Stimulated activated CD8-positive, alpha-beta memory T cell treated with anti-CD3 and anti-CD28 coated beads, Interleukin-4, amount 100 ng/mL, for 1 hour (primary cell): ENCODE measurements at places on chromosomes 12 and 14.

GRCh38 chr12:116370004-116370404 is 92.5 kb upstream of the MED13L start:
- no peak for DNase-seq

DNA sequence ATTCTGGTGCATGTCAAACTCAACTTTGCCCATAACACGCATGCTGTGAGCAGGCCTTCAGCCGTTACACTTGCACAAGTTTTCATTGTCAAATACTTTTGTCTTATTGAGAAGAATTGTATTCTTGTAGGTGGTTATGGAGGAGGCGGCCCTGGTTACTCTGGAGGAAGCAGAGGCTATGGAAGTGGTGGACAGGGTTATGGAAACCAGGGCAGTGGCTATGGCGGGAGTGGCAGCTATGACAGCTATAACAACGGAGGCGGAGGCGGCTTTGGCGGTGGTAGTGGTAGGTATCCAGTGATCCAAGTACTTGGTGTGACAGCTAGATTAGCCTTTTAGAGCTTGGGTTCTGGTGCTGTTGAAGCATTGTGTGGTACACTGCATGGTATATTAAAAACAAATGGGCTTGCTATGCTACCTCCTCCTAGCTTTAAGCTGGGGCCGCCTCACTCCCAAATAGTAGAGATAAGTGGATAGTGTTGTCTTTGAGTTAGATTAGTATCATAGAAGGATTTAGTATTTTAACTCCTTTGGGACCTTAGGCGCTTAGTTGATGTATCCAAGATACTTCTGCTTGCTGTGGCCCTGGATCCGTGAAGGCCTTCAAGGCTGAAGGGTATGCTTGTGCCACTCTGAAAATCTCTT is 2.5 kb downstream of the HNRNPA1 start:
- DNase-seq = no peak

DNA sequence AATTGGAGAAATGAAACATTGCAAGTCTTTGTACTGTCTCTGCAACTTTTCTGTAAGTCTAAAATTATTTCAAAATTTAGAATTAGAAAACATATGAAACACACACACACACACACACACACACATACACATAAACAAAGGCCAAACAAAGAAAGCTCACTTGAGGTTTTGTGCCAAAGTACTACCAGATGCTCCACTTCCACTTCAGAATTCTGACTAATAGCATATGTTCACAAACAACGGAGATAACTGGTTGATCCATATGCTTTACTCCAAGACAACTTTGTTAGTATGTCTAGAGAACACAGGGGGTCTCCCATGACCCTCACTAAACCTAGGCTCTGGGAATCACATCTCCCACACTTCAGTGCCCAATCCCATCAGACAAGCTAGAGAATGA is 133.8 kb upstream of the CLEC14A start:
- no peak for DNase-seq

GRCh38 chr12:103331643-103332042 is 164.1 kb downstream of the C12orf42 start:
- DNase-seq = no peak

GRCh38 chr12:93137656-93138612 is 208.8 kb upstream of the EEA1 start:
- DNase-seq = no peak

- no peak for DNase-seq
Measured at GRCh38 chr14:99679996-99680395, 4.1 kb upstream of the CYP46A1 start.

DNA sequence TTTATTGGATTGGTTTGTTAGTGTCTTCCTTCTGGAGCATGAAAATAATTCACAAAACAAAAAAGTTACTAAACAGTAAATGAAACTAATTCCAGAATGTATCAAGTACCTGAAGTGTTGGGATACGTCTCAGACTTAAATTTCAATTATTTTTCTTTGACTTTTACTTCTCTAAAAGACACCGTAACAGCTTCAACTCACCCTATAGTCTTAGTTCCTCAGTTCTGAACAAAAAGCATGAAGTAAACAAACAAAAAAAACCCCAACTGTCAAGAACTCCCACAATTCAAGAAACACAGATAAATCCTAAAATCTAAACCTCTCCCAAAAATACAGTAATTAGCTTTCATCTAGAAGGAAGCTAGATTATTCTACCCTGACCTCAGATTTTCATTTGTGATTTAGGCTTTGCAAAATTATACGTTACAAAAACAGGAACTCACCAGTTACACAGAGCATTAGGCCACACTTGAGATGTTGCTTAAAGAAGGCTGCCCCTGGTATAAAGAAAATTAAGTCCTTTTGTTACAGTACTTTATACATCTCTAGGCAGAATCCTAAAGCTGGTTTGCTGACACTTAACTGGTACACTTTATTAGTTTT is 10.2 kb downstream of the HEATR5A start:
- no peak for DNase-seq

- no peak for DNase-seq
Measured at GRCh38 chr12:56425193-56425592, 24.0 kb downstream of the TIMELESS start.

GRCh38 chr12:104740668-104741067 is 217.4 kb downstream of the SLC41A2 start:
- no peak for DNase-seq

DNA sequence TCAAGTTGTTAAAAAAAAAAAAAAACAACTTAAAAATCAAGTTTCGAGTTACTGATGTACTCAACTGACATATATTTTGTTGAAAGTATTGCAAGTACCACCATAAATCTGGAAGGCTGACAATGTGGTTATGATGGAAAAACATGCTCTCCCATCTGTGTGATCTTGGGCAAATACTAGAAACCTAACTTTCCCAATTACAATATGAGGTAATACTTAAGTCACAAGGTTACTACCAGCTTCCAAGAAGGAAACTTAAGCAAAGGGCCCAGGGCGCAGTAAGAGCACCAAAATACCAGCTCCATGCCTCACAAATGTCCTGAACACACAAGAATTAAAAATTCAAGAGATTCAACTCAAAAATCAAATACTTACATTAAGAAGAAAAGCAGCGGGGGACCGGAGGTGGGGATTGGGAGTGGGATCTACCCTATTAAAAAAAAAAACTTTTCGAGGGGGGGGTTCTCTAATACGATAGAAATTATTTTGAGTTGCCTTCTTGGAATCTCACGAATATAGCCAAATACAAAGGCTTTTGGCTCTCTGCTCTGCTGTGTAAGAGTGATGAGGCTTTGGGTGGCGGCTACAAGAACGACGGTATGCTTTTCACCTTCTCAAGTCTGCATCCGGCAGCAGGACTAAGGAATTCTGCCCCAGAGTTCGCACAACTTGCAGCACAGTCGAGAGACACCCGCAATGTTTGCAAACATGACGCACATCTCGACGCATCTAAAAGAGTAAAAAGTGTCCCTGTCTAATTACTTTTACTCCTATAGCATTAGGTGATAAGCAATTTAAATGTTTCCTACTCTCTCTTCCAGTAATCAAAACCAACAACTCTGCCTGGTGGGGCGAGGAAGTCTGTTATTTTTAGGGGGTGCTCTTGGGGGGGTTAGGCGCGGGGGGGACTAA is 1.1 kb downstream of the SAV1 start:
- no peak for DNase-seq

GRCh38 chr12:7439579-7440505 is 4.1 kb downstream of the CD163L1 start:
- DNase-seq = no peak

DNA sequence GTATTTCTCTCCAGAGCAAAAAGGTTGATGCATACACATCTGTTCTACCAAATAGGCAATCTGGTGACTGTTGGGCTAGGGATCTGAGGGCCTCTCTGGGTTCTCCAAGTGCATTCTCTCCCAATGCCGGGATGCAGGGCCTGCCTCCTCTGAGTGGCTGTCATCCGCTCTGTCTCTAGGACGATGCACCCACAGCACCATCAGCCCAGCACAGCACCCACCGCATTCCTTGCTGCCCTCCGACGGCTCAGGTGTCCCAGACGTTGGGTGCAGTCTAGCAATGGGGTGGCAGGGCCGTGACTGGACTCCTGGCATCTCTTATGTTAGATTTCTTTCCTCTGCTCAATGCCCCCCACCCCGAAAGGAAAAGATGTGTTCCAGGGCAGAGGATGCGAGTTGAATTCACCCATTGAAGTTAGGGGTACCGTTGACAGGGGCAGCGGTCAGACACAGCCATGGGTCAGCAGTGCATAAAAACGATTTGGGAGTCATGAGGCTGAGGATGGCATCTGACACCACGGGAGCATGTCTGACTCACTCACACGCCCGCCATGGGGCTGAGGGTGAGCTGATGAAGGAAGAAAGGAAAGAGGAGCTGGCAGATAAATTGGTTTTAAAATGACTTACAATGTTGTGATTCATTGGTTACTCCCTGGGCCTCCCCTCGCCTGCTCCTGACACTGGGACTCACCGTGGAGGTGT is 93.2 kb upstream of the C14orf180 start:
- no peak for DNase-seq

DNA sequence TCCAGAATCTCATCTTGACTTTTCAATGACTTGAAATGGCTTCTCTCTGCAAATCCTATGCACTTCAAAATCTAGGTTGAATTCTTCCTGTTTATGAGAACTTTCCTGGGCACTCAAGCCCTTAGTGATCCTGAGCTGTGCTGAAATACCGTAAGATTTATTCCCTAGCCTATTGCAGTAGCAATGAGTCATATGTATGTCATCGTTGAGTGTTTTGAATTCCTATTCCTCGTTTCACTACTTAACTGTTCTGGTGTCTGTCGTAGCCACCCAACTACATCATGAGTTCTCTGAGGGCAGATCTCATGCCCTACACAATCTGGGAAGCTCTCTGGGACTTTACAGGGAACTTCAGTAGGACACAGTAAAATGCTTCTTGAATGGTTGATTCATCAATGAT is 190.8 kb upstream of the TMEM132C start:
- no peak for DNase-seq

DNA sequence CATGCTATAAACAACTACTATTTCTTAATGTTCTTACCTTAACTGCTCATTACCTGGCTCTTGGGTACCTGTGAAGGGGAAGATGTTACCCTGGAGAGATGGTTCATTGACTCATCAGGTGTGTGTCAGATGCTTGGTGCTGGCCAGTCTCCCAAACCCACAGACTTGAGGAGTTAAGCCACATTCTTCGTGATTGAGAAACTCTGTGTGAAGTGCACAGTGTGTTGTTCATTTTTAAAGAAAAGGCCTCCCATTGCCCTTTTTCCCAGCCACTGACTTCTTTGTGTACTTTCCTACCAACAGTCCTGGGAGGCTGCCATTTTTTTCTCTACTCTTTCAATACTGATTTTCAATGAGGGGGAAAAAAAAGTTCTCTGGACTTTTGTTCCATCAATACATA is 3.2 kb downstream of the MGST1 start:
- no peak for DNase-seq

- no peak for DNase-seq
Measured at GRCh38 chr12:92927436-92928281, 1.4 kb downstream of the EEA1 start.

DNA sequence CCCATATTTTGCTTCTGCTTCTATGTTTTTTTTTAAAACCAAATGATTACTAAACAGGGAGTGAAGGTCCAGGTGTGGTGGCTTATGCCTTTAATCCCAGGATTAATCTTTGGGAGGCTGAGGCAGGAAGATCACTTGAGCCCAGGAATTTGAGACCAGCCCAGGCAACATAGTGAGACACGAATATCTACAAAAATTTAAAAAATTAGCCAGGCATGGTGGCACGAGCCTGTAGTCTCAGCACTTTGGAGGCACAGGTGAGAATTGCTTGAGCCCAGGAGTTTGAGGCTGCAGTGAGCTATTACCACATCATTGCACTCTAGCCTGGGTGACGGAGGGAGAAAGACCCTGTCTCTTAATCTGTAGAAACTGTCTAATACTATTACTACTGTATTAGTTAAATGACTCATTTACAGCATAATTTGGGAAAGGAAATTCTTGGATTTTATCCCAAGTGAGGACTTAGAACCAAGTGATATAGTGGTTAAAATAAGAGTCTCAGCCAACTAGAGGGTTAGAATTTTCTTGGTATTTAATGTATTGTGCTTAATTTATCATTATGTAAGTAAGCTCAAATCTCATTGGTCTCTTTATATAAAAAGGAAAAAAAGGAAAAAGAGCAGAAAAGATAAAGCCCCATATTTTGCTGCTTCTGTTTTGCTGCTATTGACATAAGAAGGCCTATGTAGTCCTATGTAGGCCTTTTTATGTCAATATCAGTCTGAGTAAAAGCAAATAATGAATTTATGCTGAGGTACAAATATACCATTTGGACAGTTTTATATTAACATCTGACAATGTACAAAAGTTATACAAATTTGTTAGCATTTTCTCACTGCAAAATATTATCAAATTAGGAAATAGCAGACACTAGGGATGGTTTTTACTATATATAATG is 163.4 kb downstream of the RAD51B start:
- no peak for DNase-seq

- DNase-seq = no peak
Measured at GRCh38 chr12:50224026-50224692, 57.0 kb upstream of the CERS5 start.

GRCh38 chr12:8628731-8629130 is 16.1 kb upstream of the AICDA start:
- no peak for DNase-seq

DNA sequence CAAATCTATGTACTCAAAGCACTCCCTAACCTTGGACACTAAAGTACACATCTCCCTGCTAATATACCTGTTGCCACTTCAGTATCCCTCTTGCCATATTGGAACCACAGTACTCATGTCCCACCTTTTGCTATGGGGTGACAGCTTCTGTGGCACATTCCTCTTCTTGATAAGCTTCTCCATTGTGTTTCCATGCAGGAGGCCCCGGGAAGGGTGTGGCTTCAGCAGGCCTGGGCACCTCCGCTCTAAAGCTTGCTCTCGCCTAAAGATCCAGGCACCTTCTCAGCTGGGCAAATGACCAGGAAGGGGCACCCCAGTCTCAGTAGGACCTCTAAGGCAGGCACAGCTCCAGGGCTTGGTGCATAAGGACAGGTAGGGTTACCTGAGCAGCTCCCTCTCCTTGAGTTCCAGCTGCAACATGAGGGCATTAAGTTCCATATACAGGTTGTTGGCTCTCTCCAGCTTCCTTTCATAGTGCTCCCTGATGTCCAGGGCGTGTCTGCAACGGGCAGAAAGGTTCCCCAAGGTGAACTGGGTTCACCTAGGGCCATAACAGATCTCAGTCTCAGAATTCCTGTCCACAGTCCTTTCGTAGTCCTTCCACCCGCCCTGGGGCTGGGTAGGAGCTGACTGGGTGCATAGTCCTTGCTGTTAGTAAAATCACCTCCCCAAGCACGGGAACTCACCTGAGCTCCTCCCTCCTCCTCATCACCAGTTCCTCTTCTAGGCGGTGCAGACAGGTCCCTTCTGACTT is 15.9 kb downstream of the MAP3K12 start:
- no peak for DNase-seq

DNA sequence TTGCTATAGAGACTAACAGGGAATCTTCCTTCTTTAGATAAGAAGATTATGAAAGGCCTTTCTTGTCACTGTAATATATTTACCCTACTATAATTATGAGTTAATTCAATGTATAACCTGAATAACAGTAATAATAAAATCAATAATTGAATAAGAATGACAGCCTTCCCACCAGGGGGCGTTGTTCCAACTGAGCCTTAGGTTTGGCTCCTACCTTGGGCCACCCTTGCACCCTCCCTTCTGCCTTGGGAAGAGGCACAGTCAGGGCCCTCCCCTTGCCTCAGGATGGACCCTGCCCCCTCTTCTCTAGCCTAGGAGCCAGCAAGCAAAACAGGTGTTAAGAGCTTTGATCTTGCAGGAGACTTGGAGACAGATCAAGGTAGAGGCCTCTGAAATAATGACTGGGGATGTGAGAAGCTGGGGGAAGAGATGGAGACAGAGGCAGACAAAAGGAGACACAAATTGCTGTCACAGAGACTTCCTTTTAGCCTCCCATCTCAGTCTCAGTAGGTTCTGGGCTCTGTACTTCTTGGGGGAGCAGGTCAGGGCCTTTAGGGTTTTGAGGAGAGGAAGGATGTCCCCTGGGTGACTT is 40.1 kb upstream of the CISTR start:
- no peak for DNase-seq
